ENCODE measurements at places on chromosomes 13 and 19. TPM values are rescaled to one million over a fixed set of nuclear protein-coding genes. Genes with fewer than 3 reads are reported as not detected.

DNA sequence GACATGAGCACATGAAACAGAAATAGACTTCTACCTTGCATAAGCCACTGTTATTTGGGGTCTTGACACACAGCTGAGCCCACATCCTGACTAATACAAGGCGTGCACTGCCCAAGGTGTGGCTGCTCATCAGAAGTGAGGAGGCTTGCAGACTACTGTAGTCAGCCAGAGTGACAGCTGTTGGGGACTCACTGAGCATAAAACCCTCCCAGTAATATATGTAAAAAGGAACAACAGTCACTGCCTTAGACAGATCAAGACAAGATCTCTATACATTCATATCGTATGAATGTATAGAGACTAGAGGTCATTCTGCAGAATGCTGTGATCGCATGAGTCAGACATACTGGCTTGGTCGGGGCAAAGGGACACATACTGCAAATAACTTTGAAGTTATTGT, 4.1 kb upstream of the C1QTNF9B start:
- no peak for DNase-seq

Gene COL4A2
- total RNA-seq = 513 TPM

Gene PNMA8A
- 7.4 TPM for total RNA-seq

GRCh38 chr13:99215184-99215830, 14.7 kb downstream of the UBAC2 start:
- no peak for DNase-seq

Gene MEF2B
- total RNA-seq = not detected

- no peak for DNase-seq
Measured at GRCh38 chr13:38657191-38657590, 29.7 kb upstream of the FREM2 start.

Gene ZNF329
- 7.1 TPM for total RNA-seq

Gene TMEM238
- total RNA-seq = 16.3 TPM

DNA sequence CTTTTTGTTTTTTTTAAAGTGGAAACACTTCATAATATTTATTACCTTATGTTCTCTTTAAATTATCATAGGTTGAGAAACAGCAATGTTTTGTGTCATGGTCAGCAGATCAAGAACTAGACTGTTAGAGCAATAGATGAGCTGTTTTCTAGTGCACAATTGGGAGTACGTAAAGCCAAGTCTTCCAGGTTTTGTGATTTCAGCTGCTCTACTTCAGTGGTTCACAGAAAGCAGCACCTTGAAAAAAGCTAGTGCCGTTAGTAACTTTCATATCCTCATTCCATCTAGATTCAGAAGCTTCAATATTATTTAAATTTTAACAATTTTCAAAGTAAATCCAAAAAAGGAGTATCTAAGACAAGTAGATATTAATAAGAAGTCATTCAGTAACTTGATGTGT, 1.9 kb downstream of the GPR18 start:
- no peak for DNase-seq

- DNase-seq = no peak
Measured at GRCh38 chr19:1133471-1133929, 29.7 kb downstream of the GPX4 start.

DNA sequence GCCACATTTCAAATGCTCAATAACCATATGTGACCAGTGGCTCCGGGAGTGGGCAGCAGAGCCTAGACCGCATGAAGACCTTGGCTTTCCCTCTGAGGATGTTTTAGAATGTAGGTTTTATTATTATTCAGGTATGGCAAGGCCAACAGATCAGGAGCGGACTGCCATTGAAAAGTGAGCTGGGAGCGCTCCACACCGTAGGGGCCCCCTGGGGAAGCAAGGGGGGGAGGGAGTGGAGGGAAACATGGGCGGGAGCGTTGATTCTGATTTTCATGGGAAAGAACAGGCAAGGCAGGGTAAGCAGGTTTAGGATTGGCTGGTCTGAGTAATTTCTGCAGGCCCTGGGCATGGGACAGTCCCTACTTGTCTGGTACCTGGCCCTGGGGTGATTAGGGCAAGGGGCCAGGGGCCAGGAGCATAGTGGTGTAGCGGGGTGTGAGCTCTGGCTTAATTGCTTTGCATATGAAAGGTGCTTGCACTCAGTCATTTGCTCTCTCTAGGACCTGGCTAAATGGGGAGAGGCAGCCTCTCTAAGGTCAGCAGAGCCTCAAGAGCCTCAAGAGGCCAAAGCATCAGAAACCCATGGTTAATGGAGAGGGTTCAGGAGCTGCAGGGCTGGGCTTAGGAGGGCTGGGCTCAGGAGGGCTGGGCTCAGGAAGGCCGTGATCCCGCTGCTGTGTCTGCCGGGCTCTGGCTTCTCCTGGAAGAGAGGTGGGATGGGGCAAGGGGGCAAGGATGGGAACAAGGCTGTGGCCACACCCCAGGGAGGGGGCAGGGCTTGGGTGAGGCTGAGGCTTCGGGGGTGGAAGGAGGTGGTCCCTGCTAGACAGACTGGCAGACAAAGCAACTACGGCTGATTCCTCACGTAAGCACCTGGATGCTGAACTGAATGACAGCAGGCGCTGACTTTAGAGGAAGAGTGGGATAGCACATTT, 82.0 kb upstream of the WASF3 start:
- no peak for DNase-seq

DNA sequence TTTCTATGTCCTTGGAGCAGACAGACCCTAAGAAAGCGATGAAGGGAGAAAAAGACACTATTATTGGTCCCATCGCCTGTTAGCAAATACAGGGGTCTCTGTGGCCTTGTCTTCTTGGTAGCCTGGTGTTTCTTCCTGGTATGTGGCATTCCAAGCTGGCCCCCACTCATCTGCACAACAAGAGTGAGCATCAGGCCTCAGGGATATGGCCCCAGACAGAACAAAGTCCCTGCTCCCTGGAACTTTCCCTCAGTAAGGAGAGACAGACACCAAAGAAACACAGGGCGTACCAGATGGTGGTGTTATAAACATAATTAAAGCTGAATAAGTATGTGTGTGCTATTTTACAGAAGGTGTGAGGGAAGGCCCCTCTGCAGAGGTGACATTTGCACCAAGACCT, 48.2 kb upstream of the KPNA3 start:
- no peak for DNase-seq

Gene ZBTB7A
- total RNA-seq = 22.1 TPM

Gene SBSN
- total RNA-seq = not detected

DNA sequence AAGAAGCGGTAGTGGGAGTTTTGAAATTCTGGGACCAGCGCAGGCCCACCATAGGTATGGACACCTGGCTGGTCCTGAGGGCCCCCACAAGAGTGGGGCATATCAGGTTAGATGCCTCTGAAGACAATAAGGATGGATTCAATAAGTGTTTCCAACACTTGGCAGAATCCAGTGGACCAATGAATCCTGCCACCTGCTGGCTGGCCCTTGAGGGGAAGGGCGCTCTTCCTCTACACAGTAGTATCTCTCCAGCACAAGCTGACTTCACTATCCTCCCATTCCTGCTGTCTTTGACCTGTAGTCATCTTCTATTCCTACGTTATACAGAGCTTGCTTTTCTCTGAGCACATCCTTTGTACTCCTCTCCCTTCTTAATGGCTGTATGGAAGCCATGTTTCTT, 199.7 kb upstream of the TSHZ3 start:
- no peak for DNase-seq

Gene METTL21C
- total RNA-seq = not detected

- no peak for DNase-seq
Measured at GRCh38 chr13:92313382-92313781, 913.2 kb upstream of the GPC6 start.

Gene SPIB
- total RNA-seq = not detected

DNA sequence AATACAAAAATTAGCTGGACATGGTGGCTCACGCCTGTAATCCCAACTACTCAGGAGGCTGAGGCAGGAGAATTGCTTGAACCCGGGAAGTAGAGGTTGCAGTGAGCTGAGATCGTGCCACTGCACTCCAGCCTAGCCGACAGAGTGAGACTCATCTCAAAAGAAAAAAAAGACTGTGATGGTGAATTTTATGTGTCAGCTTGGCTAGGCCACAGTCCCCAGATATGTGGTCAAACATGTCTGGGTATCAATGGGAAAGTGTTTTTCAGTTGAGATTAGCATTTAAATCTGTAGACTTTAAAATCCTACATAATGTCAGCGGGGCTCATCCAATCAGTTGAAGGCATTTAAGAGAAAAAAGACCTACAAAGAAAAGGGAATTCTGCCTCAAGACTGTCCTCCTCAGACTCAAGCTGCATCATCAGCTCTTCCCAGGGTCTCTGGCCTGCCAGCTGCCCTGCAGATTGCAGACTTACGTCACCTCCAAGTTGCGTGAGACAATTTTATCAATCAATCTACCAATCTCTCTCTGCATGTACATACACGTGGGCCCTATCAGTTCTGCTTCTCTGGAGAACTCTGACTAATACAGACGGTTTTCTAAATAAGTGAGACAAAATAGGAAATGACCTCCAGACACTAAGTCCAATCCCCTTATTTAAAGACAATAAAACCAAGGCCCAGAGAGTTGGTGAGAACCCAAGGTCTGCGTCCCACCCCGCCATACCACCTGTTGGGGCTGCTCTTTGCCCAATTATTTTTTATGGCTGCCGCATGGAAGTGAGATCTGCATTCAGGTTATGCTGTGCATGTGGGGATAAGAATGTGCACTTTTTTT, 99.2 kb downstream of the ABCC4 start:
- DNase-seq = no peak

All from epithelial cell of proximal tubule (primary cell).